ENCODE measurements at places on chromosomes 11 and 22. TPM values are rescaled to one million over a fixed set of nuclear protein-coding genes. Genes with fewer than 3 reads are reported as not detected.

The UBASH3B gene
- 38.1 TPM for total RNA-seq

The UBQLN3 gene
- not detected for total RNA-seq

The ACRV1 gene
- not detected for total RNA-seq

The OR52I1 gene
- not detected for total RNA-seq

The GUCY1A2 gene
- 0.02 TPM for total RNA-seq

The GDPD5 gene
- 50.1 TPM for total RNA-seq

The RAB3IL1 gene
- 3.6 TPM for total RNA-seq

The HBD gene
- not detected for total RNA-seq

The CNGA4 gene
- not detected for total RNA-seq

The OR51B4 gene
- total RNA-seq = not detected

The CASP5 gene
- not detected for total RNA-seq

The SLC6A5 gene
- not detected for total RNA-seq

The BIRC3 gene
- 0.60 TPM for total RNA-seq

The PLAAT2 gene
- not detected for total RNA-seq

The KRTAP5-1 gene
- total RNA-seq = not detected

The TCN1 gene
- not detected for total RNA-seq

The DNAL4 gene
- 12.9 TPM for total RNA-seq

The CLTCL1 gene
- total RNA-seq = 6.2 TPM

The MYH9 gene
- 1,413 TPM for total RNA-seq

The VSIG10L2 gene
- total RNA-seq = not detected

The ELMOD1 gene
- 0.53 TPM for total RNA-seq

The HTR3B gene
- not detected for total RNA-seq

The RIMBP3C gene
- not detected for total RNA-seq

The SAA4 gene
- not detected for total RNA-seq

The GPR83 gene
- not detected for total RNA-seq

The EFCAB6 gene
- 0.32 TPM for total RNA-seq

The IFTAP gene
- total RNA-seq = 19.5 TPM

The SCT gene
- not detected for total RNA-seq

The TEX12 gene
- 0.46 TPM for total RNA-seq

The APOL3 gene
- total RNA-seq = 36.9 TPM

The ADAMTS15 gene
- not detected for total RNA-seq

The DDIAS gene
- 9.2 TPM for total RNA-seq

The OR10A2 gene
- not detected for total RNA-seq

The C1QTNF5 gene
- total RNA-seq = 126 TPM

The MMP8 gene
- total RNA-seq = not detected

The LRRC4C gene
- not detected for total RNA-seq

The POTEH gene
- total RNA-seq = not detected

The INS gene
- total RNA-seq = not detected

The RTCB gene
- 98.7 TPM for total RNA-seq

The GLB1L2 gene
- 0.28 TPM for total RNA-seq

The DSCAML1 gene
- total RNA-seq = not detected

The GNAZ gene
- total RNA-seq = 0.86 TPM

The SLC43A1 gene
- total RNA-seq = 11.3 TPM

The SOX10 gene
- not detected for total RNA-seq
